NCI-H2171 treated with DMSO at 0.1 percent for 48 hours (cell line): ENCODE measurements at places on chromosomes 4 and X.
A peak's percentile ranks its signal among the peaks of the same experiment; 100 is the strongest.

GRCh38 chrX:69130439-69130838 is 34.8 kb downstream of the PJA1 start:
- no peak for DNase-seq

- DNase-seq = no peak
Observed at GRCh38 chr4:10737337-10737736, 52.8 kb upstream of the CLNK start.

GRCh38 chr4:162706632-162707031 is 460.1 kb downstream of the NAF1 start:
- DNase-seq = no peak

DNA sequence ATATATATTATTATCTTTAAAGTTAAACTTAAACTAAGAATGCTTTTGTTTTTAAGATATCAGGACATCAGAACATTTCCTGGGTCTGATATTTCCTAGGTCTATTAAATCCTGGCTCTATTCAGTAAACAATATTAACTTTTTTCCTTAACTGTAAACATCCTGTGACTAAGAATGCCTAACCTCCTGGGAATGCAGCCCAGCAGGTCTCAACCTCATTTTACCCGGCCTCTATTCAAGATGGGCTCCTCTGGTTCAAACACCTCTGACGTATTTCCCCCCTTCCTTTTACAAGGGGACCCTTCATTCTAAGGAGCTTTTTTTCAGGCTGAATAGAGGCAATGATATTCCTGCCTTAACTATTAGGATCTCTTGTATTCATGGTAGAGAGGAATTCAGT is 35.8 kb upstream of the DYNLT3 start:
- DNase-seq = no peak

GRCh38 chr4:20302336-20302735 is 50.6 kb downstream of the SLIT2 start:
- DNase-seq = no peak

- no peak for DNase-seq
Observed at GRCh38 chr4:109465069-109465468, 31.5 kb downstream of the SEC24B start.

DNA sequence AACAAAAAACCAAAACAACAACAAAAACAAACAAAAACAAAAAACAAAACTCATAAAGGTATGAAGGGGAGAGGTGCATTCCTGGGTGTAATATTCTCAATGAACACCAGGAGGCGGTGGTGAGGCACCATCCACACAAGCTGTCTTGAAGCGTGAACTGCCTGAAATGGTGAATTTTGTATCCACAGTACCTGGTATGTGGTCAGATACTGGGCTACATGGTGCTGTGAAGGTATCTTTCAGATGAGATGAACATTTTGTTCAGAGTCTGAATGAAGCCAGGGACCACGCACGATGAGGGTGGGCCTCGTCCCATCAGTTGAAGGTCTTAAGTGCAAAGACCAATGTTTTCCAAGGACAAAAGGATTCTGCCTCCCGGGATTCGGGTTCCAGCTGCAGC is 58.5 kb downstream of the ASMT start:
- no peak for DNase-seq

DNA sequence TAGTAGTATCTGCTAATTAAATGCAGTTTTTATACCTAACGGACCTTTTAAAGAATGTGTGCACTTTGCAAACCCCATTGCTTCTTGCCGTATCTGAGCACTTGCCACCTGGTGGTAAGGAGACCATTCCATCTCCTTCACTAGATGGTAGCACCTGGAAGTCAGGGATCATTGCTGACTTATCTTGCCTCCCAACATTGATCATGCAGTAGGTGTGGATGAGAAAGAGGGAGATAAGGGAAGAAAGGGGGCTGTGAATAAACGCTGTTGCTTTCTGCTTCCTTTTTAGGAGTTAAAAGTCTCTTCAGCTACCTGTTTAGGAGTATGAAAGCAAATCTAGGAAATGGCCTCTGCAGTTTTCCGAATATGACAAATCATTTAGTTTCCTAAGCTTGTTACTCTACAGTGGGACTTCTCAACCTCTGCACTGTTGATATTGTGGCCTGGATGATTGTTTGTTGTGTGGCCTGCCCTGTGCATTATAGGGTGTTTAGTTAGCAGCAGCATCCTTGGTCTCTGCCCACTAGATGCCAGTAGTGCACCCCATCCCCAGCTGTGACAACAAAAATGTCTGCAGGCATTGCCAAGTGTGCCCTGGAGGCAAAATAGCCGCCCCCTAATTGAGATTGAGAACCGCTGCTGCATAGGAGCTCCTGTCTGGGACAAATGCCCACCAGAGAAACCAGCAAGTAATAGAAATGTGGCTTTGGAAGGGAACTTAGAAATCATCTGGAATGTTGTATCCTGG is 38.8 kb downstream of the GAB1 start:
- DNase-seq = no peak

DNA sequence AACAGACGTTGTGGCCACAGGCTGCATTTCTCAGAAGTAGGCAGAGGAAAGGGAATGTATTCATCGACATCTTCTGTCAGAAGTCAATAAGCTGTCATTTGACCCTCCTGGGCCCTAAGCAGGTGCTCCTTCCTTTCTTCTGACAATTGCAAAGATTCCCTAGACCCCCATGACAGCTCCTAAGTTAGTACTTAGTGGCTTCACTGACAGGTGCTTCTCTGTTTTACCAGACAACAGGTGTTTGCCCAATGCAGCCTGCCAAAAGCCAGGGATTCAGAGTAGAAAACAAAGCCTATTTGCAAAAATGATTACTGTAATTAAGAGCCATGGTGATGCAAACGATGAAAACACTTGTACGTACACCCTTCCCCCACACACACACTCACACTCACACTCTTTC is 7.5 kb upstream of the FGF5 start:
- peak; percentile 56 for DNase-seq

DNA sequence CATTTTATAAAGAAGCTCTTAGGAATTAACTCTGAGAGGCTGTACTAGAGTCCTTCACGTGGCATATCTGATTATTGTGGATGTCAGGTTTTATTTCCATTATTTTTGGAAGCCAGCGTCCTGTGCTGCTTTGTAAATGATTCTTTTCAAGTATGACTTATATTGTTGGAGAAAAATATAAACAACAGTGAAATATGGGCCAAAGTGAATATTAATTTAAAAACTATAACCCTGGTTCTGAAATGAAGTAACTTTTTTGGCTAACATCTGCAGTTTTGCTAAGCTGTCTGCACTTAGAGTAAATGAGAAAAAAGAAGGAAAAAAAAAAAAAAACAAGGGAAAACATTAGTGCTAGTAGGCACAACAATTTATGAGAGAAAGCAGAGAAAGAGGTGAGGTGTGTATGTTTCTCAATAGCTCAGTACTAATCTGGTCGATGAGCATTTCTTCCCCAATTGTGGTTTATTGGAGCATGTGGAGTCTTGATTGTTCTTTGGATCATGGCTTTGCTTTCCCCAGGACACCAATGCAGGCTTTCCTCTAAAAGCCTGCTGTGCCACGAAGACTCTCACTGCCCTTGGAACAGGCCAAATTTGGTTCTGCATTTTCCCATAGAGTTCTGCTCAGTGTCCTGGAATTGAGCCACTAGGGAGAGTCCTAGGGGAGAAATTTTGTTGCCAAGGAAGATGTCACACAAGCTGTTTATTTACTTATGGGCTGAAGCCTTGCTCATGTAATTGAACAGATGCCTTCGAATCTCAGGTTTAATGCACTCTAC is 273.3 kb downstream of the DKK2 start:
- no peak for DNase-seq

DNA sequence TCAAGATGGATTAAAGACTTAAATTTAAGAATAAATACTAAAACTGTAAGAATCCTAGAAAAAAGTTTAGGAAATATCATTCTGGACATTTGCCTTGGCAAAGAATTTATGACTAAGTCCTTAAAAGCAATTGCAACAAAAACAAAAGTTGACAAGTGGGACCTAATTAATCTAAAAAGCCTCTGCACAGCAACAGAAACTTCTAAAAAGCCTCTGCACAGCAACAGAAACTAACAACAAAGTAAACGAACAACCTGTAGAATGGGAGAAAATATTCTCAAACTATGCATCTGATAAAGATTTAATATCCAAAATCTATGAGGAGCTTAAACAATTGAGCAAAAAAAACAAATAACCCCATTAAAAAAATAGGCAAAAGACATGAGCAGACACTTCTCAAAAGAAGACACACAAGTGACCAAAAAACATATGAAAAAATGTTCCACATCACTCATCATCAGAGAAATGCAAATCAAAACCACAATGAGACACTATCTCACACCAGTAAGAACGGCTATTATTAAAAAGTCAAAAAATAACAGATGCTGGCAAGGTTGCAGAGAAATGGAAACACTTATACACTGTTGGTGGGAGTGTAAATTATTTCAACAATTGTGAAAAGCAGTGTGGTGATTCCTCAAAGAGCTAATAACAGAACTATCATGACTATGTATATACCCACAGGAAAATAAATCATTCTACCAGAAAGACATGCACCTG is 5.5 kb upstream of the OPRPN start:
- DNase-seq = no peak

GRCh38 chr4:55904576-55904975 is 44.2 kb upstream of the CEP135 start:
- no peak for DNase-seq

- no peak for DNase-seq
Observed at GRCh38 chr4:1364217-1364616, 17.2 kb downstream of the UVSSA start.

GRCh38 chr4:23337292-23337691 is 552.6 kb downstream of the PPARGC1A start:
- no peak for DNase-seq
